NCI-H146 (cell line): ENCODE measurements at places on chromosomes 5 and 9.

DNA sequence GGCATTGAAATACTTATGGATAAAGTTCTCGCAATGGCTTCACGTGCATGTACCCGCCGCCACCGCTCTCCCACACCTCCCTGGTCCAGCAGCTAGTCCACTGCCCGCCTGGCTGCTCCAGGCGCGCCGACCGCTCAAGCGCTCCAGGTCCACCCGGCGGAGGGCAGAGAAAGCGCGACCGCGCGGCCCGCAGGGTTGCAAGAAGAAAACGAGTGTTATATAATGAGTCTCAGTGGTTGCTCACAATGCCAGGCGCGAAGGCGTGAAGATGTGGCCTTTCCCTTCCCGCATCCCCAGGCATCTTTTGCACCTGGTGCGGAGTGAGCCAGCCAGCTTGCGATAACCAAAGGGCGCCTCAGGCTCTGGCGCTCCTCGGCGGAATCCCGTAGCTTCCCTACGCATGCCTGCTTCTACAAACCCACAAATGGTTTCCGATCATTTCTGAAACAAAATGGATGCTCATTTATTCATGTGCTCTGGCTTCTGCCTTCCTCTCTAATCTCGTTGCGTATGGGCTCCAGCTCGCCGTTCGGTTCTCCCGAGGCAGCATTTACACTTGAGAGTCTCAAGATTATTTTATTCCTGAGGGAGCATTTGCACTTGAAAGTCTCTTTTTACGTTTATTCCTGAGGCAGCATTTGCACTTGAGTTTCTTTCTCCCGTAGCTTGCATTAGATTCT, 25.7 kb downstream of the CDKN2A start:
- no peak for DNase-seq

GRCh38 chr5:59173578-59173977, 590.7 kb downstream of the RAB3C start:
- no peak for DNase-seq

DNA sequence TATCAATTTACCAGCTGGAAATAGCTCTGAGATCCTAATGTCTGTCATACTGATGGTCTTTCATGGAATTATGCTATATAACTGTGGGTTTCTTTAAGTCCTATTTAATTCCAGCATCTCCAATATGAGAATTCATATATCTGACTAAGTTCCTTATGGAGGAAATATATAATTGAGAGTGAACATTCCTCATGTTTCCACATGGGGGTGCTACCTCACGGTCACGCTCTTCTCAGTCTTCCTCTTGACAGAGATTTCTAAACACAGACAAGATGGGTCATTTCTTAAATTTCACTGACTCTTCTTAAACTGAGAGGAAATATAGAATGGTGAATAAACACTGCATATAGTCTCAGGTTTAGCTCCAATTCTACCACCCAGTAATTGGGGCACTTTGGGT, 212.1 kb downstream of the SLF1 start:
- no peak for DNase-seq

- DNase-seq: no peak
These were observed 10.9 kb downstream of the NME5 start for GRCh38 chr5:138128334-138128733.

DNA sequence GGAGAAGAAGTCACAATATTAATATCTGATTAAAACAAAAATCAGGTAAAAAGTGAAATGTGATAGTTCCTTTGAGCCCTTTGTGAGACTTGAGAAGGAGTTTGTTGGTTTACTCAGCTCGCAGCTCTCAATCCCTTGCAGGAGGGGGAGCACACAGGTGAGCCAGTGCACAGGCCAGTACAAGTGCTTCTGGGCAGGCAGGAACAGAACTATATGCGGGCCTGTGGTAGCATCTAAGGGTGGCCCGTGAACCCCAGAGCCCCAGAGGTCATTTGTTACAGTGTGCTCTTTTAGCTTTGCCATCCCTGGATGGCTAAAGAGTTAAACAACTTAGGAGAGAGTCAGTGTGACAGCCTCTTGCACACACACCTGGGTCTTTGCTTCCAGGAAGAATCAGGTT, 215.3 kb upstream of the EDIL3 start:
- no peak for DNase-seq

DNA sequence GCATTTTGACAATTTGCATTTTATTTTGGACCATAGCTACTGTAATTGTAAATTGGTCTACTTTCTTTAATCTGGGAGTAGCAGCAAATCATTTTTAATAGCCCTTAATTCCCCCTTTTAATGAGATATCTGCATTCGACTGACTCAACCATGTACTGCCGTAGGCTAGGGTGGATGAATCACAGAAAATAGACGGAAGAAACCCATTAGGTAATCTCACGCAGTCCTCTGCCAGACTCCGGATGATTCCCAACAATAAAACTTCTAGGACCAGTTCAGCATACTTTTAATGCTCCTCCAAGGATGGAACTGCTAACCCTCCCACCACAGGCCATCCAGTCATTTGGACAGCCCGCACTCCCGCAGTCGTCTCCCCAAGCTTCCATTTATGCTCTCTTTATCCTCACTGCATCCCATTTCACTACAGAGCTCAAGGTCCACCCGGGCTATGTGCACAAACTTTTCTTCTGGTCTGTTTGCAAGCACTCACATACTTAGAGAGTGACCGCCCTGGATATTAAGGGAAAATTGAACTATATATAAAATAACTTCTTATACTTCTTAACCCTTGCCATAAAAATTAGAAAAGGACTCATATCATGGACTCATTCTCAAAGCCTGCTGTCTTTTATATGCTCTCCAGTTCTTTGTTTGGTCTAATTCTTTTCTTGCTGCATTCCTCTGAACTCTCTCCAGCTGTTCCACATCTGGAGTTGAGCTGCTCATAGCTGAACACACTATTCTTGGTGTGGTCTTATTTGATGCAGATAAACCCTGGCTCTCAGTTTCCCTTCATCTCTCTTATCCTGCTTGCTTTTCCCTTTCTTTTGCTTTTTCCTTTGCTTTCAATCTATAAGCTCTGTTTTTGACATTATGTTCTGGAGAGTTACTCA, 326.6 kb downstream of the ARL15 start:
- DNase-seq: no peak

- DNase-seq: no peak
These were observed 160.6 kb downstream of the PLK2 start for GRCh38 chr5:58299256-58299655.

GRCh38 chr9:77773381-77773780, 125.3 kb upstream of the GNA14 start:
- DNase-seq: no peak

DNA sequence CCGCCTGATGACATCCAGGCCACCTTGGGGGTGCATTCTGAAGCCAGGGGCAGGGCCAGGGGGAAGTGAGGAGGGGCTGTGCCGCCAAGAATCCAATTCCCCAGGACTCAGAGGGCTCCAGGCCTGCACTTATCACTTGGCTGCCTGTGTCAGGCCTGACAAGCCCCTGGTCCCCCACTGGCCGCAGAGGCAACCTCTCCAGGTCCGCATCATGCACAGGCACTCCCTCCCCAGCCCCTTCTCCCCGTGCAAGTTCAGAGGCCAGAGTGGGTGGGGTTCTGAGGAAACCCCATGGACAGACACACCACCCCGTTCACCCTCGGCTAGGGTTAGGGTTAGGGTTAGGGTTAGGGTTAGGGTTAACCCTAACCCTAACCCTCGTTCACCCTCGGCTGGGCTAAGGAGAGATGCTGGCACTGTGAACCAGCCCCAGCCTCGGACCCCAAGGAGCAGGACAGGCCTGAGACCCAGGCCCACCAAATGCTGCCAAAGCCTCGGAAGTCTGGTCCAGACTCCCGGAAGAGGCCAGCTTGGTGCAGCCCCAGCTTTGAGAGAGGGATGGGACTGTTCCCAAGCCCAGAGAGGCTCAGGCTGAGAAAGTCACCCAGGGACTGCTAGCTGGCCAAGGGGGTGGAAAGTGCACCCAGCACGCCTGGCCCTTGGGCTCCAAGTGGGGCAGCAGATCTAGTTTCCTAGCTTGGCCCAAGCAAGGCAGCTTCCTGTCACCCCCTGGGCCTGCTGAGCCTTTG, 4.9 kb downstream of the LCN2 start:
- no peak for DNase-seq

- DNase-seq: no peak
These were observed 82.2 kb downstream of the SHB start for GRCh38 chr9:37986771-37987258.

GRCh38 chr5:43010935-43011315, 29.2 kb downstream of the ANXA2R start:
- DNase-seq: no peak

DNA sequence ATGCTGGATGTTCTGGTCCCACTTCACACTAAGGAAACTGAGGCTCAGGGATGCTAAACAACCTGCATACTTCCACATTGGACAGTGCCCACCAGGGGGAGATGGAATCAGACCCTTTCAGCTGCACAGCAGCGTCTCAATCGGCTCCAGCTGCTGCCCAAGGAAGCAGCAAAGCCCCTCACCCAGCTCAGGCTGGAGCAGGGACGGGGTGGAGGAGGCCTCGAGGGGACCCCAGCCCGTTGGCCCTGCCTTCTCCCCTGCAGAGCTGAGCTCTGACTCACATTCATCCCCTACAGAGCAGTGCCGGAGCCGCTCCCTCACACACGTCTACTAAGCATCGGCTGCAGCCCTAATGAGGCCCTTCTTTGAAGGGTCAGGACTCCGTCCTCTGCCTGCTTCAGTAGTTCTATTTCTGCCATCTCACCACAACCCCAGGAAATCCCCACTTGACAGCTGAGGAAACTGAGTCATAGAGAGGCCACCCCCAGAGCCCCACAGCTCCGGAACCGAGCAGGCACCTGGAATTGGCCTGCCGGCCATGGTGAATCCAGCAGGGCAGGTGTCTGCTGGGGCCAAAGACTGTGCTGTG, 21.5 kb upstream of the SUSD3 start:
- DNase-seq: no peak

GRCh38 chr5:143977891-143978461, 166.0 kb downstream of the HMHB1 start:
- no peak for DNase-seq

GRCh38 chr5:5381310-5381913, 41.1 kb upstream of the ICE1 start:
- no peak for DNase-seq

DNA sequence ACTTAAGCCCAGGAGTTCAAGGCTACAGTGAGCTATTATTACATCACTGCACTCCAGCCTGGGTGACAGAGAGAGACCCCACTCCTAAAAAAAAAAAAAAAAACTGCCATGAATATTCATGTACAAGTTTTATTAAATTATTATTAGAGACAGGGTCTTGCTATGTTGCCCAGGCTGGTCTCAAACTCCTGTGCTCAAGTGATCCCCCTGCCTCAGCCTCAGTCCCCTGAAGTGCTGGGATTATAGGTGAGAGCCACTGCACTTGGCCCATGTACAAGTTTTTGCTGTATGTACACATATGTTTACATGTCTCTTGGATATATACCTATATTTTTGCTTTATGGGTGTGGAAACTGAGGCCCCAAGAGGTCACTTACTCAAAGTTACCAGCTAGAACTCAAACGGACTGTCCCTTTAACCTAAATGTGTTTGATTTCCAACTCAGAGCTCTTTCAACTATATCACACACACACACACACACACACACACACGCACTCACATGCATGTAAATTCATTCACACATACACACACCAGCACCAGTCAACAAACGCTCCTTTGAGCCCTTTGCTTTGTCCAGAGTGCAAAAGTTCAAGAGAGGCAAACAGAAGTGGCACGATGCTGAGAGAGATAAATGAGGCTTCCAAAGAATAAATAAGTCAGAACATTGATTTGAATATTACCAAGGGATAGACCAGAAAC, 42.3 kb upstream of the STRBP start:
- no peak for DNase-seq

DNA sequence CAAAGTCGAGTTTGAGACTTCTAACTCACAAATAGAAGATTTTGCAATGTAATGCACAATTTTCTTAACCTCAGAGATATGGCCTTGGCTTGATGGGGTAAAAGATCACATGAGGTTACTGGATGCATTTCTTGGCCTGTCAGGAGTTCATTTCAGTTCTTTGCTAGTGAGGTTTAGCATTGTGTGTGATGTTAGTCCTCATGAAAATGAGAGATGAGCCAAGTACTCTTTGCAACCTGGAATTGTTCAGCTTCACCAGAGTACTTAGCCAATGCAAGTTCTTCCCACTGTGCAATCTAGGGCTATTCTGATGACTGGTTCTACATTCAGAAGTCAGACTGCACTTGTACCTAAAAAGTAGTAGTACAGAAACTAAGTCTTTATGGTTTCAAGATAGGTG, 24.9 kb downstream of the GNAQ start:
- no peak for DNase-seq

DNA sequence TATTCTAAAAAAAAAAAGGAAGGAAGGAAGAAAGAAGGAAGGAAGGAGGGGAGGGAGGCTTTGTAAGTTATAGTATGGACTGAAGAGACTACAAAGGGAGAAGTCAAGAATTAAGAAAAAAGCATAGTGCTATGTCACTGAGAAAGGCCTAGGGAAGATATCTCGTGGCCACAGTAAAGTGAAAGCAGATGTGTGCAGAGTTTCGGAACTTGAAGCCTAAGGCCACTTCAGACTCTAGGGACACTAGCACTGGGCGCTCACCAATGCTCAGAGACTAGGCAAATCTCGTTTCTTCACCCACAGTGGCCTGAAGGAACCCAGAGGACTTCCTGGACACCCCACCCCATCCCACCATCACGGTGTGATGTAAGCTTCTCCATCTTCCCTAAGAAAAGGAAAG, 181.4 kb upstream of the TRPM3 start:
- DNase-seq: no peak

- no peak for DNase-seq
These were observed 8.4 kb upstream of the IRX2 start for GRCh38 chr5:2759696-2760461.

GRCh38 chr5:102583276-102584124, 84.7 kb upstream of the SLCO6A1 start:
- DNase-seq: peak; percentile 81

DNA sequence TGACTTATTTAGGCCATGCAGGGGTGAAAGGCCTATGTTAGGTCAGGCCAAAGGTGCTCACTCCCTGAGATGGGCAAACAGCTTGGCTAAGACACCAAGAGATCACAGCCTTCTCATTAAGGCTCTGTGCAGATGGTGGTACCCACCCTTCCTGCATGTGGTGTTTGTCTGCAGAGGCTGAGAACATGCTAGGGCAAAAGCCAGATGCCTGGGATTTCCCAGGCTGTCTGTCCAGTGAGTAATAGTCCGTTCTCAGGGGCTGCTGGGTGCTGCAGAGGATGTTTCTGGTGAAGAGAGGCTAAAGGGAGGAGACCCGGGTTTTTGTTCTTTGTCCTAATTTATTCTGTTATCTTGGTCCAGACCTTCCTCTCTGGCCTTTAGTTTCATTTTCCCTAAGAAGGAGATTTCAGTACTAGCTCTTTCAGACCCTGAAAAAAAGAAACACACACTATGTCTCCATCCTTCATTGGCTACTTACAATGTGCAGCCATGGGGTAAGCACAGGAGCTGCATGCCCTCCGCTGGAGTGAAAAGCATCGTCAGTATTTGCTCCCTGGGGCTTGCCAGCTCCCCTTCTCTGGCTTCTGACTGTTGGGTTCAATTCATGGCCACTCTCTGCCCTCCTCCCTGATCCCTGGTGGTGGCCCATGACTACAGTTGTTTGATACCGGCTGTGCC, 23.4 kb upstream of the GLRA1 start:
- no peak for DNase-seq

- peak; percentile 92 for DNase-seq
These were observed 103.4 kb downstream of the OTULIN start for GRCh38 chr5:14767735-14768507.

- DNase-seq: no peak
These were observed 655 bp downstream of the GRIN1 start for GRCh38 chr9:137139468-137140150.
